ENCODE measurements at places on chromosomes 3 and 15.

DNA sequence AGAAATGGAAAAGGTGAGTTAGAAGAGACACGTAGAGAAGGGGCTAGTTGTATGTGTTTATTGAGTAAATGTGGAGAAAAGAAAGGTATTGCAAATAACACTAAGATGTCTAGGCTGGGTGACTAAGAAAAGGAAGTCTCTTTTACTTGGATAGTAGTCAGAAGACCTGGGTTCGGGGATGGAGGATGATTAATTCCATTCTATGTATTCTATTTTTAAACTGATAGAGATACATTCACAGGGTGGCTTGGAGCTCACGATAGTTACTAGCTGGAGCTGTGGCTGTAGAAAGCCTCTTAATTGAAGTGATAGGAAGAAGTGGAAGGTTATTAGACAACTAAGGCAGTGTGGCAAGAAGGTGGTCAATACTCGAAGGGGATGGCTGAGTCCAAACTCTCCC, 65.9 kb upstream of the TNIK start:
- no peak for DNase-seq

- no peak for DNase-seq
Observed at GRCh38 chr3:184786280-184786941, 25.6 kb upstream of the VPS8 start.

DNA sequence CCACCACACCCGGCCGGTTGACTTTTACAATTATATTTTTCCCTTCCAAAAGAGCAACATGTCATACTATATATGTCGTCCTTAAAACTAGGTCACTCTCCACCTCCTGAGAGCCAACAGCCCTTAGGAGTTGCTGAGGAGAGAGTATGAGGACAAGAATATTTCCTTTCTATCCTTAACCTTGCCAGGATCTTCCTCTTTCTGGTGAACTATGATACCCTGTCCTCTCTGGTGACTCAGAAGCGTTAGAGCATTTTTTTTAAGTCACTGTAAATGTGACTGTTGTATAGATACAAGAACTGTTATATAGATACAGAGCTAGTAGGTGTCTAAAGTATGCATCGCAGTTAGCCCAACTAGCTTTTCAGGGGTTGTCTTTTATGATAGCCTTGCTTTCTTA, 33.7 kb upstream of the MTHFS start:
- DNase-seq = no peak

- DNase-seq = no peak
Observed at GRCh38 chr15:41789236-41789635, 15.0 kb downstream of the MAPKBP1 start.

GRCh38 chr15:100385300-100386050, 43.7 kb upstream of the ADAMTS17 start:
- no peak for DNase-seq

- DNase-seq = no peak
Observed at GRCh38 chr3:35663471-35663870, 24.1 kb downstream of the ARPP21 start.

GRCh38 chr15:100929641-100930042, 10.5 kb downstream of the LRRK1 start:
- no peak for DNase-seq

- no peak for DNase-seq
Observed at GRCh38 chr3:2896308-2896939, 213.8 kb downstream of the IL5RA start.

DNA sequence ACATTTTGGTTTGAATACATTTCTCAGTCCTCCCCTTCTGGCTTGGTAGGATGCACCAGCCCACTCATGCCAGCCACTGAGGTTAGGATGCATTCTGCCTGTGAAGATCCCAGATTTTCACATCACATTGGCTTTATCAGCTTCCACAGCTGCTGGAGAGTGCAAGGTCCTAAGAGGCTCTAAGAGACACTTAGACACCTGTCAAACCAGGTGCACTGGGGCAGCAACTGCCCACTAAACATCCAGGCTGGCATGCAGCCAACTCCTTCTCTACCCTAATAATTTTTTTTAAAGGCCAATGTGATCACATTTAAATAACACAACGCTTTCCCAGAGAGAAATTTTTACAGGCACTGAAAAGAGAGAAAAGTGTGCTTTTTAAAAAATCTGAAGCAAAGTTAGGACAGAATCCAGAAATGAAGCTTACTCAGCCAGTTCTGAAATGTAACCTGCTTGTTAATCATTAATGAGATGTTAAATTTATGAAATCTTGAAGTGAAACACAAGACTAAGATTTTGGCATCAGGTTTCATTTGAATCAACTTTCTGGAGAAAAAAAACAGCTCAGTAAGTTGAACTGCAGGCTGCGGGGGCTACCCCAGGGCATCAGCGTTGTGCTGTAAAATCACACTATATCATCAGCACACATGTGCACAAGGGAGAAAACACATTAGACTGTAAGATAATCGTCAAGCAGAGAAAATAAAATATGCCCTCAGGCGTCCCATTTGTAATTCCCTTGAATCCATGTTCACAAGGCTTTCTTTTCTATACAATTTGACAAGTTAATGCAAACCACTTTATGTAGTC, 312.9 kb downstream of the ZBBX start:
- no peak for DNase-seq

DNA sequence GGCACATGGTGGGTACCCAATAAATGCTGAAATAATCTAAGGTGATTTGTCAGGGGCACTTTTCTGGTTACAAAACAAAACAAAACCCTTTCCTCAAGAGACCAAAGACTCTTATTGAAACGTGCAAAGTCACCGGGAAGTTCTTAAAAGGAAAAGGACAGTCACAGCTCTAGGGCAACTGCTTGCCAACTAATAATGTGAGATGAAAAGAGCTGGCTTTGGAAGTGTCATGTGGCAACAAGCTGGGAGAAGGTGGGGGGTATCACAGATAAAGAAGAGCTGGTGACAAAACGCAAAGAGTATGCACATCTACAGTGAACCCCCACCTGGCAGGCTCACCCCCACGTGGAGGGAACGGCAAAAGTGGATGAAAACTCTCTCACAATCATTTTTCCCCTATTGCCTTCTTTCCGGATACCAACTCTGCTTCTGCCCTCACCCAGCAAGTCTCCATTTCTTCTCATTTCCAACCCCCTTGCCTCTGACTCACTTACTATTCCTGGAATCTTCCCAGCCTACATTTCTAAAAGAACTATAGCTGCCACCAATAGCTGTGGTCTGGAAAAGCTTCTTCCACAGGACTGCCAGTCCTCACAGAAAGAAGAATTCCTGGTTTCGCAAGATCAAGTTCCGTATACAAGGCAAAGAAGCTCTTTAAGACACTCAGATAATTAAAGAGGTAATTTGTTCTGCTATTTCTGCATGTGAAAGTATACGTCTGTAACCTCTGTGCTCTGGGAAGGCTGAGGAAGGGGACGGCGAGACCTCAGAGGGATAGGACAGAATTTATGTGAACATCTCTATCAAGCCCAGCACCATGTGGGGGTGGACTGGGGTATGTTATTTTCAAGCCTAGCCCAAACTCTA, 21.8 kb upstream of the ANPEP start:
- DNase-seq = no peak

Data from stimulated activated CD4-positive, alpha-beta T cell treated with anti-CD3 and anti-CD28 coated beads, Interleukin-1b, Interleukin-23, amount 100 ng/mL, for 1 hour (primary cell).